ENCODE measurements at places on chromosomes 7 and 10. TPM values are rescaled to one million over a fixed set of nuclear protein-coding genes. Genes with fewer than 3 reads are reported as not detected.

DNA sequence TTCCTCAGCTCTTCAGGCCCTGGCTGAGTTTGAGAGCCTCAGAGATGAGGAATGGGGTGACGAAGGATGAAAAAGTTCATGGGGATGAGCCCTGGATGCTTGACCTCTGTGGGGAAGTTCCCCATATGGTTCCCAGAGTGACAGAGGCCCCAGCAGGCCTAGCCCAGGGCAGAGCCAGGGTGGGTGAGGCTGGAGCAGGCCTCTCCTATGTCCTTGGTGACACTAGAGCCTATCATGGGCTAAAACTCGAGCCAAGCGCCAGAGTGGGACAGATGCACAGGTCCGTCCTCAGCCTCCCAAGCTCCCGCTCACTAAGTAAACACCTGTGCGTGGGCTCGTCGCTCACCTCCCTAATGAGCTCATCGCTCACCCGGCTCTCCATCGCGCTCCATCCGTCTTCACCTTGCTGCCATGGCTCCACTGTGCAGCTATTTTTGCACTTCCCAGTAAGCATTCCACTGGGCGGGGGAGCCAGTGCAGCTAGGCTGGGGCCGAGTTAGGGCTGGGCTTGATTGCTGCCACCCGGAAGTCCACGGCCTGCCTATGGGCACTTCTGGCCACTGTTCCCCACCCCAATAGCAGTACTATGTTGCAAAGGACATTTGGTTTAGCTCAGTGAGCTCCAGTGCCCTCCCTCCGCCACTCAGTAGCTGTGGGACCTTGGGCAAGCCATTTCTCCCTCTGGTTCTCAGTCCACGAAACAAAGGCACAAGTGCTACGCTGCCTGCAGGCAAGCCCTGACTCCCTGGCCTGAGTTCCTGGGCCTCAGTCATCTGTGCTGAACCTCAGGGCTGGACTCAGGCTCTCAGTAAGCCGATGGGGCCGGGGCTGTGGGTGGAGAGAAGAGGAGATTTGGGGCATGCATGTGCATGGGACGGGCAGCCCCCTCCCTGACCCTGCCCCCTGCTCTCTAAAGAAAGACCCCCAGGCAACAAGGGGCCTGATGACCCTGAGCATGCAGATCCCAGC is 117.3 kb upstream of the PCBD1 start:
- no peak overlapping the region for H3K4me3 ChIP-seq
- no peaks in the 10 kb centered on the region for H3K36me3 ChIP-seq
- no peaks in the 10 kb centered on the region for H3K4me1 ChIP-seq
- no peak overlapping the region for H3K27ac ChIP-seq
- no peak for DNase-seq

Gene CNTNAP2
- total RNA-seq: 1.0 TPM

DNA sequence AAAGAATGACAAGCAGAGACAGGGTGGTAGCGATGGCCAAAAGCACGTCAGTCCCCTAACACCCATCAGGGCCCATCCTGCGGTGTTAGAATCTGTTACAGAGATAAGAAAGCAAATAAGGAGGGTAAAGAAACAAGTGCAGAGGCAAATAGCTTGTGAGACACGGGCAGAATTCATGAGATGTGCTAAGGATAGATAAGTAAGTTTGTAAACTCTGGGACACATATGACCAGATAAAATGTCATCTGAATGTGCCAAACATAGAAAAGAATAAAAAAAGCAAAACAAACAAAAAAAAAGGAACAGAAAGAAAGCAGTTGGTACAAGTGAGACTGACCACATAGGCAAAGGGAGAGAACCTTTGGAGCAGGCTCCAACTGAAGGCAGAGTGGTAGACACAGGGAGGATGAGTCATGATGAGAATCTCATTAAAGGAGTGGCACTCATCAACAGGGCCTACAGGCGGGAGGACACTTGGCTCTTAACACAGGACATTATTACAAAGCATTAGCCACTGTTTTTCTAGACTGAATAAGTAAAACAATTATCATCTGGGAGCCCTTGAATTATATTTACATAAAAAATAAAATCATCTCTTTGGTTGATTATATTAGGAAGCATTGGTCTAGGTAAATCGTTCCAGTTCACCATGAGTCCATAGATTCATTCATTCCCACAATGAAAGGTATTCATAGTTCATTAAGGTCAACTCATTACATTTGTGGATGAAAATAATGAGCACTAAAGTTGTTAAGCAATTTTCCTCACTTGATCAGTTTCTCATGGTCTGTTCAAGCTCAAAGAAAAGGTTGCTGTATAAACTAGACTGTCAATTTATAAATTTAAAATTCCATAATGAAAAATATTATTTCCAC is 21.5 kb upstream of the EPHB6 start:
- no peaks in the 10 kb centered on the region for H3K4me1 ChIP-seq
- DNase-seq: no peak
- no peaks in the 10 kb centered on the region for H3K36me3 ChIP-seq
- H3K4me3 ChIP-seq: no peak overlapping the region

- H3K4me3 ChIP-seq: no peak overlapping the region
- H3K27me3 ChIP-seq: no peaks in the 10 kb centered on the region
- DNase-seq: no peak
- H3K27ac ChIP-seq: no peak overlapping the region
- peaks cover 10% of the 10 kb centered on the region for H3K4me1 ChIP-seq
Observed at GRCh38 chr7:134632937-134633540, 13.6 kb upstream of the BPGM start.

Gene ITPRIP
- total RNA-seq: 7.9 TPM

Gene GRB10
- 53.1 TPM for total RNA-seq

Gene CHRM2
- total RNA-seq: 1.2 TPM

All from liver (tissue), 10 donors.